ENCODE measurements at places on chromosomes 12 and 14.

DNA sequence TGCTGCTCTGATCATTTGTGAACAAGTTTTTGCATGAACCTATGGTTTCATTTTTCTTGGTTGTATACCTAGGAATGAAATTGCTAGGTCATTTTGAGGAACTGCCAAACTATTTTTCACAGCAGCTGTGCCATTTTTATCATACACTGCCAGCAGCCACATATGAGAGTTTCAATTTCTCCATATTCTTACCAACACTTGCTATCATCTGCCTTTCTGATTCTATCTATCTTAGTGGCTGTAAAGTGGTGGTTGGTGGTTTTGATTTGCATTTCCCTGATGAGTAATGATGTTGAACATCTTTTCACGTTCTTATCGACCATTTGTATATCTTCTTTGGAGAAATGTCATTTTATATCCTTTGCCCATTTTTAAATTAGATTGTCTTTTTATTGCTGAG, 146.1 kb downstream of the C12orf75 start:
- DNase-seq: no peak

GRCh38 chr12:19869413-19869812, 430.1 kb downstream of the AEBP2 start:
- no peak for DNase-seq

DNA sequence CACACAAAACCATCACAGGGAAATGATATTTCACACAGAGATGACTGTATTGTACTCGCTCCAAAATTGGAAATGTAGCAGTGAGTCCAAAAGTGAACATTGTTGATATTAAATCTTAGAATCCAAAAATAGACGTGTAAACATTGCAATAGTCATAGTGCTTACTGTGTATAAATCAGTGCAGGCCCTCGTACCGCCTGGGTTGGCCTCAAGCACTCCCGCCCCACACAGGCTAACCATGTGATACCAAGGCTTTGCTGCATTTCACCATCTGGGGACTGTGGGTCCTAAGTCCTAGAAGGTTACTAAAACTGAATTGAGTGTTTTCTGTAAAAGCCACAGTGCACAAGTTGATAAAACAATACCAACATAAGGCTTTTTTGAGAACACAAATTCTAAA, 107.3 kb downstream of the PPP2R5E start:
- DNase-seq: no peak

DNA sequence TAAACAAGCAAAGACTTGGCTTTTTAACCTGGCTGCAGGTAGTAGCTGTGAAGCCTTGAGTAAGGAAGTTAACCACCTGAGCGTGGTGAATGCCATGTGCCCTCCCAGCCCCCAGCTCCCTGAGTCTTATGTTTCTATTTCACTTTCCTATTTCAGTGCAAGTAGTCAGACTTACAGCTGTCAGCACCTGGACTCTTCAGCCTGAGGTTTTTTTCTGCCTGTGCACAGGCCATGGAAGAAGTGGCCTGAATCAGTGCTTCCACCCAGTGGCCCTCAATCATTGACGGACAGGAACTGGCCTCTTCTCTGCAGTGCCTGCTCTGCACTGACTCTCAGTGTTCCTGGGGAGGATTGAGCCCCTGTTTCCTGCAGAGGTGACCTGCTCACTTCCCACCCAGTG, 796.4 kb downstream of the MED13L start:
- no peak for DNase-seq

- no peak for DNase-seq
These were observed 9.8 kb downstream of the KMT5A start for GRCh38 chr12:123393747-123394146.
